ENCODE measurements at places on chromosomes 5 and 9.

- DNase-seq, result no peak
Observed at GRCh38 chr9:71858812-71859211, 52.2 kb downstream of the ABHD17B start.

GRCh38 chr9:87040410-87041009, 93.2 kb upstream of the GAS1 start:
- no peak for DNase-seq

GRCh38 chr5:164597293-164597900, 1092.0 kb downstream of the MAT2B start:
- DNase-seq, result no peak

DNA sequence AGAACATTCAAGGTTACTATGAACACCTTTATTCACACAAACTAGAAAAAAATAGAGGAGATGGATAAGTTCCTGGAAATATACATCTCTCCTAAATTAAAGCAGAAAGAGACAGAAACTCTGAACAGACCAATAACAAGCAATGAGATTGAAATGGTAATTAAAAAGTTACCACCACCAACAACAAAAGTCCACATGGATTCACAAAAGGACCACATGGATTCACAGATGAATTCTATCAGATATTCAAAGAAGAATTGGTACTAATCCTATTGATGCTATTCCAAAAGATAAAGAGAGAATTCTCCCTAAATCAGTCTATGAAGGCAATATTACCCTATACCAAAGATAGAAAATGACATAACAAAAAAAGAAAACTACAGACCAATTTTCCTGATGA, 518.9 kb downstream of the PRDM9 start:
- no peak for DNase-seq

DNA sequence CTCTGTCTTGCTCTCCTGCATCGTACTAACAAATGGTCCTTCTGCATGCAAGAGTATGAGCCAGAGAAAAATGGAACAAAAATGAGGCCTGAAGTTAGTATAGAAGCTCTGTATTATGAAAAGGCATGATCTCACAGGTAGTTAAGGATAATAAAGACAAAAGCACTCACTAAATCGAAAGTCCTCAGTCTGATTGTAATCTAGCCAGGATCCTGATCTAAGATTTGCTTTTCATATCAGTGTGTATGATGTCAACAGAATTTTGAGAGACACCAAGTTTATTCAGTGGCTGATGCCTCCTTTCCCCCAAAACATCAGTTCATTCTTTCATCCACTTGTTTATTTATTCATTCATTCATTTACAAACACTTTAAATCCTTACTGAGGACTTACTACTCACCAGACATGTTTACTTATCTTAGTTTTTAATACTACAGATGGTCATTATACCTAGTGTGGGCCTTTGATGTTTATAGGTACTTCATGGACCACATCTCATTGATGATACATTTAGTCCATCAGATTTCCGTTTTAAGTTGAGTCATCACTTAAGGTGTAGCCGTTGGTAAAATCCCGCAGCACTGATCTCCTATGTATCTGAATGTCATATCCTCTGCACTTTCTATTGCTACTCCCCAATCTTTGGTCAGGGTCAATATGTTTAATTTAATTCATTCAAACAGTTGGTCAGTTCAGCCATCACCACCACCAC, 105.2 kb upstream of the DHFR start:
- no peak for DNase-seq

DNA sequence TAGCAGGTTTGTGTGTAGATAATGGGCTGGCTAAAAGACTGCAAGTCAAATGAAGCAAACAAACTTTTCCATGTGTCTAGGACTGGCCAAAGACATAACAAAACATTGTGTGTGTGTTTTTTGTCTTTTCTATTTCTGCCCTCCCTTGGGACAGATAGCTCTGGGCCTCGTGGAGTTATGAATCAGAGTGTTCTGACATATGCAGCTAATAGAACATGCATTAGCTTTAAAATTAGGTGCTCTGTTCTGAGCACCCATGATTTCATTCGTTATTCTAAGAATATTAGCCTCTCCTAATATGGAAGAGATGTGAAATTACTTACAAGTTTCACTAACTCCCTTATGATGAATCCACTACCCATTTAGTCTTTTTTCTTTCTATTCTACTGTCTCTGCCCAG, 367.3 kb upstream of the PAPPA start:
- no peak for DNase-seq

DNA sequence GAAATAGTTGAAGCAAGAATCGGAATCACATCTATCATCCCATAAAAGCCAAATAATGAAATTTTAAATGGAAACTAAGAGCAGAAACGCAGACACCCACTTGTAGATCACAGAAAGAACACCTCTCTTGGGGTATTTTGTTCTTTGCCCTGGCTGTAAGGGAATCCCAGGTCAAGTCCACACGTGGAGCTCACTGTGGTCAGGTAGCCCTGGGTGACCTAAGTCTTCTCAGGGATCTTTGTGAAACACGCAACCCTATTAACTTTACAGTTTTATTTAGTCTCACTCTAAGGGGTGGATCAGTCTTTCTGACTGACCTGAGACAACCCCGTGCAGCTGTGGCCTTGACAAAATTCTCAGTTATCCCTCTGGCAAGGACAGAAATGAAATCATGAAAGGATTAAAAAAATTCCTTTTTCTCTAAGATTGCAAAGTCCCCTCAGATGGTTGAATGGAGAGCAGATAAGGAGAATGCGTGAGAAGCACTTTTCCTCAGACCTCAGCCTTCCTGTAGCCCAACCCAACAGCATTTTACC, 111.6 kb downstream of the NREP start:
- no peak for DNase-seq

DNA sequence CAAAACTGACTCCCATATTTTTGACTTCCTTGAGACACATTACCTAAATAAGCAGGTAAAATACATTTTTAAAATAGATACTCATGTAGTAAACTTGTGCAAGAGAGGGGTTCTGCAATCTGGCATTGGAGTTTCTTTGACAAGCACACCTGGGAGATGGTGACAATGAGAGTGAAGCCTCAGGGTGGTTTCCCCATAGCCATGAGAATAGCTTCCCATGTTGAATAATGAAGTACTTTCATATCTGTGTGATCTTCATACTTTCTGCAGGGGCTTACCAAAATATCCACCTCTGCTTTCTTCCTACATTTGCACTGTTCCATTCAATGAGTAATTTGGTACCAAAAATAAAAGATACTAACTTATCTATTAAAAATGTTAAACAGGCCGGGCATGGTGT, 44.7 kb upstream of the VCAN start:
- no peak for DNase-seq

DNA sequence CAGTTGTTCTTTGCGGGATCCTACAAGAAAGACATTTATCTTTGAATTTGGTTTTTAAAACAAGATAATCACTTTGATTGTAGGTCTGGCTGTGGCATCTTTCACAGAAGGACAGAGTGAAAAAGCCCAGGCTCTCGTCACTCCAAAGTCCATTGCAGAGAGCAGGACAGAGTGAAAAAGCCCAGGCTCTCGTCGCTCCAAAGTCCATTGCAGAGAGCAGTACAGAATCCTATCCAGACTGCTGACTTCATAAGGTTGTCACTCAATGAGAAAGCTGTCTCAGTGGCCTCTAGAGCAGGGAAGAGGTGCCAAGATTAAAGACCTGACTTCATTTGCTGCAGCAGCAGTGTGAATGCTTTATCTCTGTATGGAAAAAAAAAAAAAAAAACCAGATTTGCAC, 16.3 kb upstream of the GPX8 start:
- no peak for DNase-seq

- no peak for DNase-seq
Observed at GRCh38 chr5:56979968-56980367, 28.0 kb upstream of the MIER3 start.

GRCh38 chr5:179585941-179586401, 35.6 kb downstream of the RUFY1 start:
- no peak for DNase-seq

GRCh38 chr9:127501821-127502343, 50.6 kb downstream of the LRSAM1 start:
- DNase-seq, result no peak

- DNase-seq, result no peak
Observed at GRCh38 chr5:173733425-173733824, 117.0 kb upstream of the BOD1 start.
